ENCODE measurements at places on chromosomes 16 and 17.

DNA sequence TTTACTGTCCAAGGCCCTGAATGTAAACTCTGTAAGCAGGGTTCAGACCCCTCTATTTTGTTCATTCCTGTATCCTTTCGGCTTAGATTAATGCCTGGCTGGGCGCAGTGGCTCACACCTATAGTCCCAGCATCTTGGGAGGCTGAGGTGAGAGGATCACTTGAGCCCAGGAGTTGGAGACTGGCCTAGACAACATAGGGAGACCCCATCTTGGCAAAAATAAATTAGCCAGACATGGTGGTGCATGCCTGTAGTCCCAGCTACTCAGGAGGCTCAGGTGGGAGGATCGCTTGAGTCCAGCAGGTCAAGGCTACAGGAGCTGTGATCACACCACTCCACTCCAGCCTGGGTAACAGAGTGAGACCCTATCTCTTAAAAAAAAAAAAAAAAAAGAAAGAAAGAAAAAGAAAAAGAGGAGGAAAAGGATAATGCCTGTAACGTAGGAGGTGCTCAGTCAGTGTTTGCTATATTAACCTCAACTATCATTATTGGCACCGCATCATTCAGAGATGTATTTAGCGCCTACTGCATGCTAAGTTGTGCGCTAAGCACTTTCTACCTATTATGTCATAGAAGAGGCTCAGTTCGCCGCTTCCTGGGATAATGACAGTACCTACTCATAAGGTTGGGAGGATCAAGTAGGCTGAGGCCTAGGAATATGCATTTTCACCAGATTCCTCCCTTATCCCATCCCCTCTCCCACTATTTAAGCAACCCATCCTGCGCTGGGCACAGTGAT, 5.0 kb downstream of the SOCS1 start:
- DNase-seq: no peak

DNA sequence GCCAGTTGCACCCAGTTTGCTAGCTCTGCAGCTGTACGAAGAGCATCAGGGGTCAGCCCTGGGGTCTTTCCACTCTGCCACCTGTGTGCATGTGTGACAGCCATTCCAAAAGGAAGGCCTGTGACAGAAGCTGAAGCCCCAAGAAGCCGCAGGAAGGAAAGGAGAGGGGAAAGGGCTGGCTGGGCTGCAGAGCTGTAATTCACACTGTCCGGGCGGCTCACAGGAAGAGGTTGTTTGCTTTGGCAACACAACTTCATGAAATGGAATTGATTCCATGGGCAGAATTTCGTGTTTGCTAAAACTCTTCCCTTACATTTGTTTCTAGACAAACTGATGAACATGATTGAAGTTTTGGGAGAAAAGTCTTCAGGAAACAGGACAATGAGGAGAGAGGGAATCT, 14.8 kb downstream of the TMEM204 start:
- no peak for DNase-seq

DNA sequence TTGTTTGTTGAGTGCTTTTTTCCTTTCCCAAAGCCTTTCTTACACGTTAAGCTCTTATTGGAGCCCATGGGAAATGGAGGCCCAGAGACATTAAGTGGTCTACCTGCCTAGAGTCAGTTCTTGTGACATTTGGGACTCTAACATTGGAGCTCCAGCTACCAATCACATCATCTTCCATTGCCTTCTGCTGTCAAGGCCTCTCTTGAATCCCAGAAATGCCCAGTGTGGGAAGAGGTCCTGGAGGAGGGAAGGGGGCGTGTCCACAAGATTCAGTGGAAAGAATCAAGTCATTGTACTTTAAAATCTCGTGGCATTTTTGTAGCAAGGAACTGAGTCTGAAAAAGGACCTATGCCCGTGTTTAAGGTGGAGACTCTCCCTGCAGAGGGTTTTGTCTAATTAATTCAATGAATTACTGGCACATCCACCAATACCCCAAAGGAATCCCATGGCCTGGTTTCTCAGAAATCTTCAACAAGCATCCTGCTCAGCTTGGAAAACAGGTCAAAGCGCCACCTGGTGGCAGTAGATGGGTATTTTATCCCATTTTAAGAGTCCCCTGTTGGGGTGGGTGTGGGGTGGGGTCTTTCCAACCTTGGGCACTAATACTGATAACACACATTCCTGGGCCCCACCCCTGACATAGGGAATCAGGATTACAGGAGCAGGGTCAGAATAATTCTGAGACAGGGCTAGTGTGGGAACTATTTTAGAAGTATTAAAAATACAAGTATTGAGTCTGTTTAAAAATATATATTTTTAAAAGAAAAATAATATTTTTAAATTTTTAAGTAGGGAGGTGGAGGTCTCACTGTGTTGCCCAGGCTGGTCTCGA, 24.6 kb downstream of the GPT2 start:
- DNase-seq: no peak

DNA sequence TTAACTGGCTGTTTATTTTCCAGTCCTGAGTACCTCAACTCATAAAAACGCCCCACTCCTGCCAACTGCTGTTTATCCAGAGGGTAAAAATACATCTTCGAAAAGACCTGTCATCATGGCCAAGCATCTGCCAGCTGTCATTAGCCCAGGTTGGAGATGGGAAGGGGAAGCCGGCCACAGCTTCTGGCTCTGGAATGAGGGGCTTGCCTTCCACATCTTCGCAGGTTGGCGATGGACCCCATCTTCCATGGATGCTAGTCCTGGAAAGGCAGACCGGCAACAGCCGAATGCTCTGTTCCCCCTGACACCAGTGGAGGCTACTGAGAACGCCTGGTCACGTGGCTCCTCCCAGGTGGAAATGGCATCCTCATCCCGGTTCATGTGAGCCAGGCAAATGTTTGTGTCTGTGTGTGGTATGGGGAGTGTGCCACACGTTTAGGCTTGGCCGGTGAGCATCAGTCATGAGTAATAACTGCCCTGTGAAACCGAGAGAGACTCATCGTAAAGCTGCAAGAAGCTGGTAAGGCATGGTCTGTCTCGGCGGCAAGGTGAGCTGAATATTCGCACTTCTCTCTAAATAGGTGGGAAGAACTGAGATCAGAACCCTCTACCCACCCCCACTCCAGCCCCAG, 420 bp upstream of the KRTAP17-1 start:
- DNase-seq: no peak

- peak; percentile 76 for DNase-seq
These were observed 744 bp downstream of the CMIP start for GRCh38 chr16:81445143-81445961.

GRCh38 chr16:24887472-24887871, 41.7 kb downstream of the SLC5A11 start:
- DNase-seq: no peak

DNA sequence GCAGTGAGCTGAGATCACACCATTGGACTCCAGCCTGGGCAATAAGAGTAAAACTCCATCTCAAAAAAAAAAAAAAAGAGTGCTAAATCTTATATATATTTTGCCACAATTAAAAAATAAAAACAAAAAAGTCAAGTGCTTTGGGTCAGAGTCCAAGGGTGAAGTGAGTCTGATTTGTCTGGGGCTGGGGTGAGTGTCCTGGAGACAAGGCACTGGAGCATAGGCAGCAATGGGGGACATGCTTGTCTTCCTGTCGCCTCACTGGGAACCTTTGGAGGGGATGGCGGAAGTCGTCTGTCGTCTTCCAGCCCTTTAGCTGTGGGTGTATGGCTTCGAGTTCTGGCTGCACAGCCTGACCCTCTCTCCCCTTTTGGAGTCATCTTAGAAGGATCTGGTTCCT, 167.1 kb downstream of the NTN1 start:
- no peak for DNase-seq

- DNase-seq: no peak
These were observed 54.9 kb upstream of the CHMP6 start for GRCh38 chr17:80936723-80937122.

DNA sequence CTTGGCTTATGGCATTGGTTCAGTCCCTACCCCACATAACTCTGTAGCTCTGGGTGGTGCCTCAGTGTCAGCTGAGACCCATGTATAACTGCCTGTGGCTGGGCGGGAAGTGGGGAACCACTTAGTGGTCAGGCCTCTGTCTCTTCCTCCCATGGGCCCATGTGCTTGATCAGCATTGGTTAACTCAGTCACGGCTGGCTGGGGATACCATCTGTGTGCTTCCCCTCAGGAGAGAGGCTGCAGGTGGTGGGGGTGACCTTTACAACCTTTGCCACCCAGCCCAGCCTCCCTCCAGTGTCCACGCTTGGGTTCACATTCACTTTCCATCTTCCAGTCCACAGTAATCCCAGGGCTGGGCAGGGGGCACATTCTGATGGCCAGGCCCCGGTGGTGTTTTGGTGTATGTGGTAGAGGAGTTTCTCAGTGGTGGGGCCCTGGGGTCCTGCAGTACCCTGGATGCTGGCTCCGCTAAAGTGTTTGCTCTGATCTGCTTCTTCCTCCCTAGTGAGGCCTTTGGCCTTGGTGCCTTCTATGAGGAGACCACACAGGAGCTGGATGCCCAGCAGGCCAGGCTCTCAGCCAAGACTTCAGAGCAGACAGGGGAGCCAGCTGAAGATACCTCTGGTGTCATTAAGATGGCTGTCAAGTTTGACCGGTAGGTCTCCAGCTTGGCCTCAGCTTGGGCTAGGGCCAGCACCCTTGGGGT, 10.2 kb upstream of the NFATC3 start:
- no peak for DNase-seq

- DNase-seq: no peak
These were observed 22.1 kb downstream of the HS3ST6 start for GRCh38 chr16:1895949-1896675.

GRCh38 chr17:8162997-8163977, 539 bp upstream of the VAMP2 start:
- no peak for DNase-seq

- DNase-seq: no peak
These were observed 1.5 kb downstream of the ZNF747 start for GRCh38 chr16:30533146-30533522.

DNA sequence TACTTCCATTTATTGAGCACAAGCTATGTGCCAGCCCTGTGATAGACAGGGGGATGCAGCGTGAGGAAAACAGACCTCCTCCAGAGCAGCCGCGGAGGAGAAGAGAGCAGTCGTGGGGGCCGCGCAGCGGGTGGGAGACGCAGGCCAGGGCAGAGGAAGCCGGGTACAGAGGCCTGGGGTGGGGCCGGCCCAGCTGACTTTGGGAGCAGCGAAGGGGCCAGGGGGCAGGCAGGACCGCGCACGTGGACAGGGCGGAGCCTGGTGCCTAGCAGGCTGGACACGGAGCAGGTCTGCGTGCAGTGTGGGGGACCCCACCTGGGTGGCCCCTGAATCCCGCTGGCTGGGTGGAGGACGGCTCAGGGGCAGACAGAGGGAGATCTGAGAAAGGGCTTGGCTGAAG, 46.2 kb downstream of the ZFPM1 start:
- DNase-seq: no peak

GRCh38 chr16:67150047-67150832, 558 bp downstream of the B3GNT9 start:
- DNase-seq: peak; percentile 80

GRCh38 chr17:81049372-81049911, 14.5 kb downstream of the BAIAP2 start:
- no peak for DNase-seq

- no peak for DNase-seq
These were observed 7.2 kb upstream of the UNK start for GRCh38 chr17:75777296-75777922.

GRCh38 chr16:64712026-64712425, 409.8 kb downstream of the CDH11 start:
- DNase-seq: no peak

DNA sequence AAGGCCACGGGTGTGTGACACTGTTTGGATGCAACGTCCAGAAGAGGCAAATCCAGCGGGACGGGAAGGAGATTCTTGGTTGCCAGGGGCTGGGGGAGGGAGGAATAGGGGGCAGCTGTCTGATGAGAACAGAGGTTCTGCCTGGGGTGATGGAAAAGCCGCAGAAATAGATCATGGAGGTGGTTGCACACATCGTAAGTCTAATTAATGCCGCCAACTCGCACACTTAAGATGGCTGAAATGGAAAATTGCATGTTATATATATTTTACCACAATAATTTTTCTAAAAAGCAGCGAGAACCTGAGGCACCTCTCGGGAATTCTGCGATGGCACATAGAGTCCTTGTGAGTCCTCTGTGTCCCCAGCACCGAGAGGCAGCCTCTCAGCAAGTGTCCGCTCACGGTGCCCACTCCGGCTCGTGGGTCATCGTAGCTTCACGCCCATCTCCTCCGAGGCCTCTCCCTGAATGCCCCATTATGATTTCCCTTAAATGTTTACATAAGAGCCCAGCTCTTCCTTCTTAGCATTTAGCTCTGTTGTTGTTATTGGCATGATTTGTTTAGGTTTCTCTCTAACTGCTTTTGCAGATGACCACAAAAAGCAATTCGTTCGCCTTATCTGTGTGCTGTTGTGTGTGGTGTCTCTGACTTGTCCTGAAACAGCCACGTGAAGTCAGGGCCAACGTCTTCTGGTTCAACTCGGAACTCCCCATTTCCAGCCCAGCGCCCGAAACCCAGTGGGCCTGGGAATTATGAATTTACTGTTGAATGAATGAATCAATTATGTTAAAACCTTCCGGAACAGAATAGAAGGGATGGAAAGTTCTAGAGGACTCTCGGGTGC, 7.7 kb downstream of the WFDC1 start:
- DNase-seq: no peak

GRCh38 chr17:39921323-39921722, 2.9 kb upstream of the GSDMB start:
- DNase-seq: no peak

DNA sequence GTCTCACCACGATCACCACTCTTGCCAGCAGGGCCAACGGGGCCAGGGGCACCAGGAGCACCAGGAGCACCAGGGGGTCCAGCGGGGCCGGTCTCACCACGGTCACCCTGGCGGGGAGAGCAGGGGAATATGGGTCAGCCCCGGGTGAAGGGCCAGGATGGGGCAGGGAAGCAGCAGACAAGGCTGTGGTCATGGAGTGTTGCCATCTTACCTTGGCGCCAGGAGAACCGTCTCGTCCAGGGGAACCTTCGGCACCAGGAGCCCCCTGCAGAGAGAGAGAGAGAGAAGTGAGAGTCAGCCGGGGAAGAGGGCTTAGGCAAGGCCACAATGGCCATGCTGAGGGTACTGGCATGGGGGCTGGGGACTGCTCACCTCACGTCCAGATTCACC, 12.9 kb downstream of the COL1A1 start:
- peak; percentile 78 for DNase-seq

GRCh38 chr16:50592996-50593395, 44.8 kb downstream of the NKD1 start:
- no peak for DNase-seq

DNA sequence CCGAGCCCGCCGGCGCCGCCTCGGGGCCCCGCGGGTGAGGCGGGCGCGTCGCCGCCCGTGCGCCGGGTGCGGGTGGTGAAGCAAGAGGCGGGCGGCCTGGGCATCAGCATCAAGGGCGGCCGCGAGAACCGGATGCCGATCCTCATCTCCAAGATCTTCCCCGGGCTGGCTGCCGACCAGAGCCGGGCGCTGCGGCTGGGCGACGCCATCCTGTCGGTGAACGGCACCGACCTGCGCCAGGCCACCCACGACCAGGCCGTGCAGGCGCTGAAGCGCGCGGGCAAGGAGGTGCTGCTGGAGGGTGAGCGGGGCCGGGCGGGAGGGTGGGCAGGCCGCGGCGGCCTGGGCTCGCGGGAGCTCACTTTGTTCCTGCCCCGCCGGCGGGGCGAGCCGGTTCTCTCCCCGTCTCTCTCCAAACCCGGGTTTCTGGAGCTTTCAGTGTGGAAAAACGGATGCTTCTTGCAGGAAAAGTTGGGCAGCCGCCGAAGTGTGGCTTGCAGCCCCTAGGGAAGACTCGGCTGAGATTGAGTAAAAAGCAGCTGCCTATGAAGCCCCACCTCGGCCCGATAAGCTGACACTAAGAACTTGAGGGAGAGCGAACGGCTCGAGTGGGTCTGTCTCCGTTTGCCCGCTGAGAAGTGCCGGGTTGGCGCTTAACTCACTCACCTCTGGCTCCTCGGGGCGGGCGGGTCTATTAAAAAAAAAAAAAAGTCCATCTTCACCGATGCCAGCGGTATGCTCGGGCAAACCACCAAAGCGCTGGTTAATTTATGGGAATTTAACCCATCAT, 677 bp downstream of the SNTB2 start:
- DNase-seq: peak; percentile 75

All from left forelimb (tissue), 1 donor.